ENCODE measurements at places on chromosomes 12 and 14. TPM values are rescaled to one million over a fixed set of nuclear protein-coding genes. Genes with fewer than 3 reads are reported as not detected.

C3AR1 gene
- total RNA-seq: not detected

P2RX2 gene
- total RNA-seq: not detected

ERBB3 gene
- total RNA-seq: 6.2 TPM

FGF6 gene
- not detected for total RNA-seq

RBM25 gene
- total RNA-seq: 19.4 TPM

POMT2 gene
- 10.4 TPM for total RNA-seq

LRRK2 gene
- total RNA-seq: 0.39 TPM

ADIPOR2 gene
- 29.8 TPM for total RNA-seq

DTX1 gene
- total RNA-seq: not detected
